ENCODE measurements at places on chromosomes 4 and X.

DNA sequence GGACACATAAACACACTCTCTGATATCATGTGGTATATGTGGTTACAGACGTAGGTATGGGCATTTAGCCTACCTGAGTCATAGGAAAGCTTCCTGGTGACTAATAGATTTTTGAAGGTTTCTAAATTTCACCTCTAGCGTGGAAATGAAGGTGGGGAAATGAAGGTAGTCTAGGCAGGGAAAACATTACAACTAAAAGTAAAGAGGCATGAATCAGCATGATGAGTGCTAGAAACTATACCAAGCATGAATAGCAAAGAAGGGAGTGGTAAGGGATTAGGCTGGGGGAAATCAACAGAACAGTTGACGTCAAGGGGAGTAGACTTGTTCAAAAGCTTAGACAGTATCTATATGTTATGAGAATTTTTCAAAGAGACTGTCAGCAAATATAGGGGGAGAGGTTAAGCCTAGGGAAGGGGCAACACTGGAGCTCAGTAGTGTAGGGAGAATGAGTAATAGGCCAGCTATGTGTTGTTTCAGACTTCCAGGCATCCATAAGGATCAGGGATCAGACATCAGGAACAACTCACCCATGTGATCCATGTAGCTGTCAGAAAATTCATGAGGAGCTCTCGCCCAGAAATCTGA, 279.3 kb upstream of the DIPK2B start:
- DNase-seq: no peak

DNA sequence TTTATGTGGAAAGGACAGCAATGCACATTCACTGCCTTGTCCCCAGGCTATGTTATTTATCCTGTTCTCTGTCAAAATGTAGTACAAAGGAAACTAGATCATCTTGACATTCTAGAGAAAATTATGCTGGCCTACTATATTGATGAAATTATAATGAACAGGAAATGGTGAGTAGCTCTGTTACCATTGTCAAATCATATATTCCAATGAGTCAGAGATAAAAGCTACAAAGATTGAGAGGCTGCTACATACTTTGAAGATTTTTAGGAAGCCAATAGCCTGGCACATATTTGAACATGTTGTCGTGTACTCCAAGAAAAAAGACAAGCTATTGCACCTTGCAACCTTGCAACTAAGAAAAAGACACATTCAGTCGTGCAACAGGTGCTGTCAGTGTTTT, 52.7 kb upstream of the TET2 start:
- no peak for DNase-seq

DNA sequence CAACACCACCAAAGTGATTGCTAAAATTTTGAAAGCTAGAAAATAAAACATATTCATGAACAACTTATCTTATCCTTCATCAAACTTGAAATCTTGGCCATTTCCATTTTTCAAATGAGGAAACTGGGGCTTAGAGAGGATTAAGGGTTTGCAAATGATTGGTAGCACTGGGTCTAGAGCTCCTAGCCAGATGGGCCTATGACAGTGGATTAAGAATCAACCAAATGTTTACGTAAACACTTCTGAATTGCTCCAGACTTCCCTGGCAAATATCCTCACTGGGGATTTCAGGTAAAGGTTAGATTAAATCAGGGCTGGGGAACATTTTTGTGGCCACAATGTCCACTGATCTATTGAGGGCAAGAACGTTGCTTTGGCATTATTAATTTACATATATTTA, 241.2 kb downstream of the ANK2 start:
- no peak for DNase-seq

- DNase-seq: no peak
Measured at GRCh38 chrX:117989512-117989911, 127.1 kb downstream of the KLHL13 start.

DNA sequence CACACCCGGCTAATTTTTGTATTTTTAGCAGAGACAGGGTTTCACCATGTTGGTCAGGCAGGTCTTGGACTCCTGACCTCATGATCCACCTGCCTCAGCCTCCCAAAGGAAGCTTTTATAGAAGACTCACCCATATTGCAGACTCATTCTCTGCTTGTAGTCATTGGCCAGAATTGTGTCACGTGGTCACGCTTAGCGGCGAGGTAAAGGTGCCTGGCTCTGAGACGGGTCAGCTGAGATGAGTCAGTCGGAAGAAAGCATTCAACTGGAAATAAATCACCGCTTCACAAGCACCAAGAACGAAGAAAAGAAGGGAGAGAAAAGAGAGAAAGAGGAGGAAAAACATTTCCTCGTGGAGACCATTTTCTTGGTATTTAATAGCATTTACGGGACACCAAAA, 218.8 kb upstream of the NOCT start:
- DNase-seq: no peak

DNA sequence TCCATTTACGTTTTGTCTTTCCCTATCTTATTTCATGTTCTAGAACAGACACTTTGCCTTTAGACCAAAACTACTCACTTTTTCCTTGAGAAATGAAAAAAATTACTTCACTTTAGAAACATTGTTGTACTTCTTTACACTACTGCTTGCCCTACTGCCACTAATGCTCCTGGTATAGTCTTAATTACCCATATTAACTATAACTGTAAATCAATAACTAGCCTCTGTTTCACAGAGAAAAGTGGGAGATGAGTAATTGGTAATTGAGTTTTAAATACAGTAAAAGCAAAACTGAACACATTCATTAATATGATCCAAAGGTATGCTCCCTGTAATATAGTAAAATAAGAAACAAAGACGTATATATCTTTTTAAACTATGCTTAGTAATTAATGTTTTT, 111.1 kb upstream of the JADE1 start:
- DNase-seq: no peak

GRCh38 chr4:123889507-123889906, 492.9 kb downstream of the SPRY1 start:
- no peak for DNase-seq

GRCh38 chr4:75598390-75598789, 31.9 kb downstream of the CDKL2 start:
- peak; percentile 41 for DNase-seq

GRCh38 chr4:126783191-126783590, 849.6 kb upstream of the INTU start:
- no peak for DNase-seq

- DNase-seq: no peak
Measured at GRCh38 chrX:8278557-8278956, 107.5 kb upstream of the VCX2 start.

DNA sequence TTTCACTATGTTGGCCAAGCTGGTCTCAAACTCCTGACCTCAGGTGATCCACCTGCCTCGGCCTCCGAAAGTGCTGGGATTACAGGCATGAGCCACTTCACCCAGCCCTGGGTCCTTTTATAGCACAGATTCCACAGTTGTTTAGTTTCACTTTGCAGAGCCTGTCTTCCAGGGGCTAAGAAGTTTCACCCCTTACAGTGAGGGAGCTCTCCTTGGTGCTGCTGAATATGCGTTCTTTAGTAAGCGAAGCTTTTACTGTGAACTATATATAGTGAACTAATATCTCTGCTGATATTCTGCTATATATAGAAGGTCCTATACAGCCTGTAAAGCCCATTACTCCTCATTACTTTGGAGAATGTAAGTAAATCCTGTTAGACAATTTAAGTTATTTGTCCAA, 4.2 kb downstream of the TCEAL6 start:
- DNase-seq: no peak

DNA sequence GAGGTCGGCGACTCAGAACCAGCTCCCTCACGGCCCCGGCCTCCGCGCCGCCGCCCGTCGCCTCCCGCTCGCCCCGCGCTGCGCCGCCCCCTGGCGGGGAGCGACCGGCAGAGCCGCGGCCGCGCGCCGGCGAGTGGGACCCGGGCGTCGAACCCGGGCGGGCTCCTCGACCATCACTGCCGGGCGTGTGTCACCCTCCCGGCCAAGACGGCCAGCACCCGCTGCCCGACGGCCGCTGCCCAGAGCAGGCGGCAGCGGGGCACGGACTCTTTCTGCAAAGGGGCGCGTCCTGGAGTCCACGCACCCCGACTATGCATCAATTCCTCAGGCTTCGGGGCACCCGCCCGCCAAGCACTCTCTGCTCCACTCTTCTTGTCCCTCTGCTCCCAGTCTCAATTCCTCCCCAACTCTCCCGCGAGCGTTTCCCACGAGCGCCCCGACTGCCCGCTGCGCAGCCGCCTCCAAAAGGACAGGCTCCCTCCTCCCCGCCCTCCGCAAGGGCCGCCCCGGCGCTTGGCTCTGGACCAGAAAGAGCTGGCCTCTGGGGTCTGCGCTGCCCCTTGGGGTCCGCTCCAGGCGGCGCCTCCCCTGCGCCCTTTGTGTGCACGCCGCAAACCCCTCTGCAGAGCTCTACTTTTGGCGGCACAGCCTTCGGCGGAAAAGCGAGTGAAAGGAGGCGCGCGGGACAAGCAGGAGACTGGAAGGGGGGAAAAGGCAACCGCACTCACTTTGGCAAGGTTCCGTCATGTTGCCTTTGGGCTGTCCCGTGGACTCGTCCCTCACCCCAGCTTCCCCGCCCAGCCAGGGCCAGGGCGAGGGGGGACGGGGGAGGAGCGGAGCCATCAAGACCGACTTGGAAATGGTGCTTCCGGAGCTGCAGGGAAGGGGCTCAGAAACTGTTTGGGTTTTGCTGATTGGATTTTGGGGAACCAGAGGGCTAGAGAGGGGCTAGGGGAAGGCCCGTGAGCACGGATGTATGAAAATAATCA, 1.0 kb downstream of the PDE5A start:
- DNase-seq: peak; percentile 52

DNA sequence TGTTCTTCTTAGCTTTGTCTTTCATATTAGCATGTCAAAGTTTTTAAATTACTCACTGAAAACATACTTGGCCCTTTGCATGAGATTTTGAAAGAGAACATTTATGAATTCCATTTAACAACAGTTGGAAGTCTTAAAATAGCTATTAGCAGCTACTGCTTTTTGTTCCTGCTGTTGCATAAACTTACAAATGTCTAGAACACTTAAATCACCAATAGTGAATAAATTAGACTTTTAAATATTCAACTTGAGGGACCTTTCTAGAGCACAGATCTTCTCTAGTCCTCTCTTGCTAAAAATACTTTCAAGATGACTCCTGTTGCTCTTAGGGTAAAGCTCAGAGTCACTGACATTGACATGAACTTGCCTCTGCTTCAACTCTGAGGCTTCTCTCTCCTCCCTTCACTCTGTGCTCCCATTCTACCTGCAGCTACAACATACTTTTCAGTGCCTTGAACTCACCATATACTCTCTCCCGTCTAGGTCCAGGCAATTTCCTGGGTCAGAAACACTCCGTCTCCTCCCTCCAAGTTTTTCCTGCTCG, 15.8 kb upstream of the TXK start:
- no peak for DNase-seq

DNA sequence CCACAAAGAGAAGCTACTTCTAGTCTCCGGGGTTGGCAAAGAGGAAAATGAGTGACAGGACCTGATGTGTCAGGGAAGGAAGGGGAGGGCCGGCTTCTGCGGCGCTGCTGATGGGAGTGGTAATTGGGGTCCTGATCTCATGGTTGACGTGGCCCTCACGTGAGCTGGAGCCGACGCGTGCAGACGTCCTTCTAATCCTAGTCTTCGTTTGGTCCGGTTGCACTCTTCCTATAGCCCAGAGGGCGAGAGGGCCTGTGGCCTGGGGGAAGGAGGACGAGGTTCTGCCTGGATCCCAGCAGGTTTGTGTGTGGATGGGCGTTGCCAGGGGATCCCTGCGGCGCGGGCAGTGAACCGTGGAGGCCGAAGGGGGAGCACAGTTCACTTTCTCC, at the start of gene ARMCX1:
Gene ARMCX1, plus strand, starts transcription at position 186 of the 389 bp plus-strand sequence. CDS start 2,384 bp downstream, outside the sequence.
- peak; percentile 53 for DNase-seq

- DNase-seq: no peak
Measured at GRCh38 chrX:41559235-41560052, 112.3 kb downstream of the NYX start.

DNA sequence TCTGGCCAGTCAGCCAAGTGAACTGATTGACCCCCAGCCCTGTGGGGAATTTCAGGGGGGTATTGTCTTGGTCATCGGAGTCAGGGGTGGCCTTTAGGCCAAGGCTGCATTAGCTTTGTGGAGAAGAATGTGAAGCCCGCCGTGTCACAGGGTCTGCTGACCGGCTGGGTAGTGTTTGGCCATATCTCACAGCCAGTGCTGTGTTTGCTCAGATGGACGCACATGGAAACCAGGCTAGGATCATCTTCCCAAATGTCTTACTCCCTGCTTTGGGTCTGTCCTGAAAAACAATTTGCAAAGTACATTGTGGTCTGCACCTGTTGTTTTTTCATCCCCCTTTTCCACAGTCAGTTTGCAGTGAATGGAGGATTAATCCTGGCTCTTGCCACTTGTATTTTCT, 13.0 kb downstream of the TMEM164 start:
- DNase-seq: no peak

DNA sequence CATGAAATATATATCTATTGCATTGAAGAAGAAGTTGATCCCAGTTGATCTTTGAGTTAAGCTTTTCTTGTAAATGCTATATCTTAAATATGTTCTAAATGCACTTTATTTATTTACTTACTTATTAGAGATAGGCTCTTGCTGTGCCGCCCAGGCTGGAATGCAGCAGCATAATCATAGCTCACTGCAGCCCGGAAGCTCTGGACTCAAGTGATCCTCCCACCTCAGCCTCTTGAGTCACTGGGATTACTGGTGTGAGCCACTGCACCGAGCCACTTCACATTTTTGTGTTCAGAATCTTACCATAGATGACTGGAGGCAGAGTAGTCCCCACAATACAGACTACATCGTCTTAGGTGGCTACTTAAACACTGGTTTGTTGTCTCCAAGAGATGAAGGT, 324.3 kb upstream of the SLIT2 start:
- no peak for DNase-seq

DNA sequence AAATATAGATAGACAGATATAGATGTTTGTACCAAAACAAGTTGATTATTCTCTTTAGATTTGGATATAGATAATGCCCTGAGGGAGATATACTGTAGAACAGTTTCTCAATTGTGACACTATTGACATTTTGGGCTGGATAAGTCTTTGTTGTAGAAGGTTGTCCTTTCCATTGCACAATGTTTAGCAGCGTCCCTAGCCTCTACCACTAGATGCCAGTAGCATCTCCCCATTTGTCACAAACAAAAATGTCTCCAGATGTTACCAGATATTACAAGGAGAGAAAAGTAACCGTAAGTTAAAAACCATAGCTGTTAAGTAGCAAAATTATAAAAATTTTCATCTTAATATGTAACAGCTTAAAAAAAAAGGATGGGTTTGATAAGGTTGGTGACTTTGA, 2595.3 kb downstream of the ARAP2 start:
- no peak for DNase-seq

DNA sequence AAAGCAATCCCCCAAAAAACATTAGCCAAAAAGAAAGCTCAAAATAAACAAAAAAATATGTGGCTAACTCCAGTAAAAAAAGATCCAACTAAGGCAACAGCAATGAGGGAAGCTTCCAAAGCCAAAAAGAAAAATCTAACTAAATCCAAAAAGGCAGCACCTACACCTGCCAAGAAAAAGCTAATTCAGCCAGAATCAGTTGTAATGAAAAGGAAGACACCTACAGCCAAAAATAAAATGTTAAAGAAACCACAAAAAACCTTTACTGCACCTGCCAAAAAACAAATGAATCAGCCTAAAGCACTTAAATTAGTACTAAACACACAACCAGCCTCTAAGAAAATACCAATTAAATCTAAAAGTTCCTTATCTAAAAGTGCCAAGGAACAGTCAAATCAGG, 37.2 kb upstream of the CABS1 start:
- DNase-seq: no peak

GRCh38 chr4:11098461-11098860, 330.2 kb downstream of the HS3ST1 start:
- DNase-seq: peak; percentile 45

All from GM12865 (cell line).